Activated naive CD4-positive, alpha-beta T cell treated with anti-CD3 and anti-CD28 coated beads, Interleukin-2, amount 10 ng/mL, durations not matched to agents 5 hours and 36 hours (primary cell): ENCODE measurements at places on chromosomes 6 and 20. TPM values are rescaled to one million over a fixed set of nuclear protein-coding genes. Genes with fewer than 3 reads are reported as not detected.

The STX11 gene
- total RNA-seq: 9.5 TPM

The BTNL2 gene
- not detected for total RNA-seq

The KCNS1 gene
- 0.13 TPM for total RNA-seq

The WFDC5 gene
- not detected for total RNA-seq

The RSPO3 gene
- not detected for total RNA-seq

The ECI2 gene
- 24.5 TPM for total RNA-seq

The TPBG gene
- total RNA-seq: not detected

The HIVEP2 gene
- total RNA-seq: 32.4 TPM

The CGAS gene
- total RNA-seq: 24.6 TPM

The BNIP5 gene
- total RNA-seq: not detected

The EFCAB8 gene
- 0.39 TPM for total RNA-seq

The C6orf118 gene
- total RNA-seq: not detected

The IL17A gene
- not detected for total RNA-seq

The TSPO2 gene
- not detected for total RNA-seq

The PI3 gene
- total RNA-seq: not detected

The UNC5CL gene
- 1.6 TPM for total RNA-seq

The HMGCLL1 gene
- not detected for total RNA-seq

The FRMD1 gene
- total RNA-seq: not detected

The ELOVL4 gene
- 0.25 TPM for total RNA-seq

The BANF2 gene
- total RNA-seq: not detected

The RPS18 gene
- 3,316 TPM for total RNA-seq

The EYA2 gene
- not detected for total RNA-seq

The LAMA4 gene
- not detected for total RNA-seq

The SDC4 gene
- 6.0 TPM for total RNA-seq

The FAM209A gene
- 2.4 TPM for total RNA-seq
